ENCODE measurements at places on chromosomes 7 and 10. TPM values are rescaled to one million over a fixed set of nuclear protein-coding genes. Genes with fewer than 3 reads are reported as not detected.

The TUBB8 gene
- 1.3 TPM for total RNA-seq

The ARHGEF35 gene
- 4.4 TPM for total RNA-seq

The GSAP gene
- total RNA-seq = 39.0 TPM

DNA sequence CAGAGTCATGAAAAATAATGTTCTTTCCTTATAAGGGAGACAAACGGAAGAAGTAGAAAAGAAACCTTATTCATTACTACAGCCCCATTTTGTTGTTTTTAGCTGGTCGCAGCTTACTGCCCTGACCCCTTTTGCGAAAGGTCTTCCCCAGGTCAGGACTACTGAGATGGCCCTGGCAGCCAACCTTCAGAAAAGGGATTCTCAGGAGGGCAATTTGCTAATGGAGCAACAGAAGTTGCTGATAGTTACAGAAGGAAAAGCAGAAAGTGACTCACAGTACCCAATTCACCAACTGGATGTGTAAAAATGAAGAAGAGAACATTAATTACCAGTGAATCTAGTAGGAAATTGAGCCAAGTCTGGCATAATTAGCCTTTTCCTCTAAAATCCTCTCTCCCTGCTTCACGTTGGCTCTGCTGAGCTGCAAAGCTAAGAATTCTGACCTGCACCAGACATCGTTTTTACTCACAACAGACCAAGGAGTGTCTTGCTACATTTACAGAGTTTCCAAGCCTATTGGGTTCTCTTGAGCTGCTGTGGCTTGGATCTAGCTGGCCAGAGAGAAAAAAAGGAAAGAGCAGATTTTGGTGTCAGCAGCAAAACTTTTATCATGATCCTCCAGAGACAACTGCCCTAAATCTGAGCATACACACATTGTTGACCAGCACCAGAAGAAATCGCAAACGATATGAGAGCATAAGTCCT, 499.9 kb upstream of the FZD8 start:
- H3K4me3 ChIP-seq = no peak overlapping the region
- H3K27ac ChIP-seq = no peak overlapping the region
- no peak for DNase-seq
- no peaks in the 10 kb centered on the region for H3K36me3 ChIP-seq

- H3K4me1 ChIP-seq = peaks cover 22% of the 10 kb centered on the region
- H3K27ac ChIP-seq = no peak overlapping the region
- H3K27me3 ChIP-seq = no peaks in the 10 kb centered on the region
- no peak overlapping the region for H3K4me3 ChIP-seq
Observed at GRCh38 chr7:129858490-129858889, 94.3 kb downstream of the UBE2H start.

Measured in naive thymus-derived CD4-positive, alpha-beta T cell (primary cell).